Heart left ventricle (tissue), 16 donors: ENCODE measurements at places on chromosomes 5 and 9. TPM values are rescaled to one million over a fixed set of nuclear protein-coding genes. Genes with fewer than 3 reads are reported as not detected.

- peak; percentile 25 for DNase-seq
Observed at GRCh38 chr9:136171801-136172411, 33.0 kb downstream of the LHX3 start.

DNA sequence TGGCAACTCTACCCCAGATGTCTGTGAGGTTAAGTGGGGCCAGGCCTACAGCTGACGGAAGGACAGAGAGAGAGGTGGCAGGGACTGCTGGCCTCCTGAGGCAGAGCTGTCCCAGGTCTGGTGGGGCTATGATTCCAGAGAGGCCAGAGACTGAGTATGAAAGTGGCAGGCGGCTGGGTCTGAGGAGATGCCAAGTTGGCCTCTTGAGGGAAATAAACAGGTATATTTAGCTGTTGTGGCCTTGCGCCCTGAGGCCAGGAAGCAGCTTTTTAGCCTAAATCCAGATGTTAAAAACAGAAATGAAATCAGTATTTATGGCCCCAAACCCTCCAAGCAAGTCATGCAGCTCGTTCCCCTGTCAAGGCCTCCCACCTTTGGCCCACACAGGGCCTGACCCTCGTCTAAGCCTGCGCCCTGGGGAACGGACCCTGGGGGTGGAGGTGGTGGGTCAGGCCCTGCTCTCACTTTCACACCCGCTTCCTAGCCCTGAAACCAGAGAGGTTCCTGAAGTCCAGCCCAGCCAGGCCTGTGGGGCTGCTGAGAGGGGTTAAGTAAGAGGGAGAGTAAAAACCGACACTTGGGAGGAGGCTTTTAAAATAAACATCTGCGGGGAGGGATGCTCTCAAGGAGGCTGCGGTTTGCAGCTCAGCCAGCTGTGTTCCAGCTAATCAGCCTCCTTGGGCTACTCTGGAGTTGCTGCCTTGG lies 18.7 kb downstream of the PCDHGC5 start:
- DNase-seq = peak; percentile 78

- DNase-seq = no peak
Observed at GRCh38 chr5:173065155-173065554, 9.0 kb downstream of the CREBRF start.

DNA sequence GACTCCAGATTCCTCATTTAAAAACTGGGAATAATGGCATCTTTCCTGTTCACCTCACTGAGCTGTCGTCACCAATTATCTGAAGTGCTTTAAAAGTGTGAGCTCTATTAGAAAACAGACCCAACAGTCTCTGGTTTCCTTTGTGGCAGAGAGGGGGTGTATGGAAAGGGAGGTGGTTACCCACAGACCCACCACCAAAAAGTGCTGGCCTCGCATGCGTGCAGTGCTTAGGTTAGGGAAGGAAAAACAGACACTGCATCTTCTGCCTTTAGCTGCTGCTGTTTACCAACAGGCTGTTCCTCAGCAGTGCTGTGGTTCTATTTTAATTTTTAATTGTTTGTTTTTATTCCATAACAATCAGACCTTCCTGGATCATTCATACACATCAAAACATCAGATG lies 249.6 kb downstream of the PIK3R1 start:
- no peak for DNase-seq

Gene TMEM232
- total RNA-seq = not detected
